ENCODE measurements at places on chromosomes 11 and 22.

DNA sequence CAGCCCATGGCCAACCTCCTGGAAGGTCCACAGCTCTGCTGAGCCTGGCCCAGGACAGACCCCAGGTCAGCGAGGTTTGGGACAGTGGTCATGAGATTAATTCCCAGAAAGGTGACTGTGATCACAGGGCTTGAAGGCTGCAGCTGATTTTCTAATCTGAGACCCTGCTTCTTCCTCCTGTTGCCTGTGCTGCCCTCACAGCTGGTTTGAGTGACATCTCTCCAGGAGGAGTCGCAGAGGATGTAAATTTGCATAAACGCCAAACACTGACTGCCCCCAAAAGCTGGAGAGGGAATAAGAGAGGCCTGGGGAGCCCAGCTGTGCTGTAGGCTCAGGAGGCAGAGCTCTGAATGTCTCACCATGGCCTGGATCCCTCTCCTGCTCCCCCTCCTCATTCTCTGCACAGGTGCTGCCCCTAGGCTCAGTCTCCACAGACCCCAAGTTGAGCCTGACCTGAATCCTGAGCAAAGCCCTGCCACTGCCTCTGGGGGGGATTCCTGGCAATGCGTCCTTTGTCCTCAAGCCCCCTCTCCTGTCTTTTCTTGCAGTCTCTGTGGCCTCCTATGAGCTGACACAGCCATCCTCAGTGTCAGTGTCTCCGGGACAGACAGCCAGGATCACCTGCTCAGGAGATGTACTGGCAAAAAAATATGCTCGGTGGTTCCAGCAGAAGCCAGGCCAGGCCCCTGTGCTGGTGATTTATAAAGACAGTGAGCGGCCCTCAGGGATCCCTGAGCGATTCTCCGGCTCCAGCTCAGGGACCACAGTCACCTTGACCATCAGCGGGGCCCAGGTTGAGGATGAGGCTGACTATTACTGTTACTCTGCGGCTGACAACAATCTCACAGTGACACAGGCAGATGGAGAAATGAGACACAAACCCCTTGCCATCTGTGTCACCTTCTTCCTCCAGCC is 23.8 kb downstream of the GGTLC2 start:
- no peak for DNase-seq

DNA sequence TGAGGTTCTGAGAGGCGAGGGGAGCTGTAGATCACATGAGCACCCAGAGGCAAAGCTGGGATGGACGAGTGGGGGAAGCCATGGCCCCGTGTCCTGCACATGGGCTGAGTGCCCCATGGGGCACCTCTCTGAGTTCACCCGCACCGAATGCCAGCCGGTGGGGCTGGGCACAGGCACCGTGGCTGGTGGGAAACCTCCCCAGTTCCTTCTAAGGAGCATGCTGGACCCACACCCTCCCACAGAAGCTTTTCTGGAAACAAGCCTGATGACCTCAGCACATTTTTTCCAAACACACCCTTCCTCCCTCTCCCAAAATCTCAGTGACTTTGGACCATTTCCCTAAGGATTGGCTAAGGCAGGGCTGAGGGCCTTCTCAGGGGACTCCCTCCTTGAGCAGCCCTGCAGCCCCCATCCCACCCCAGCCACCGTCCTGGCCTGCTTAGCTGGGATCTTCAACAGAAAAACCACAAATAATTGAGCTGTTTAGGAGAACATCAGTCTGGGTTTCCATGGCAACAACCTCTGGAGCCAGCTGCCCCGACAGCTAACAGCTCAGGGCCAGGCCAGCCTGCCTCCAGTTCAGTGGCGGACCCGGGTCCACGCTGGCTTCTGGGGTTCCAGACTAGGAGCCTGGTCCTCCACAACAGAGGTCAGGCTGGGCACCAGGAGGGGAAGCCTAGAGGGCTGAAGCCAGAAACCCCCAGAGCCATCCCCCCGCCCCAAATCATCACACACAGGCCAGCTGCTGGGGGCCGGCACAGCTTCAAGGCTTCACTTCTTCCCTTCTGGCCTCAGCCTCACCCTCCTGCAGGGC is 18.1 kb upstream of the LINC01488 start:
- no peak for DNase-seq

DNA sequence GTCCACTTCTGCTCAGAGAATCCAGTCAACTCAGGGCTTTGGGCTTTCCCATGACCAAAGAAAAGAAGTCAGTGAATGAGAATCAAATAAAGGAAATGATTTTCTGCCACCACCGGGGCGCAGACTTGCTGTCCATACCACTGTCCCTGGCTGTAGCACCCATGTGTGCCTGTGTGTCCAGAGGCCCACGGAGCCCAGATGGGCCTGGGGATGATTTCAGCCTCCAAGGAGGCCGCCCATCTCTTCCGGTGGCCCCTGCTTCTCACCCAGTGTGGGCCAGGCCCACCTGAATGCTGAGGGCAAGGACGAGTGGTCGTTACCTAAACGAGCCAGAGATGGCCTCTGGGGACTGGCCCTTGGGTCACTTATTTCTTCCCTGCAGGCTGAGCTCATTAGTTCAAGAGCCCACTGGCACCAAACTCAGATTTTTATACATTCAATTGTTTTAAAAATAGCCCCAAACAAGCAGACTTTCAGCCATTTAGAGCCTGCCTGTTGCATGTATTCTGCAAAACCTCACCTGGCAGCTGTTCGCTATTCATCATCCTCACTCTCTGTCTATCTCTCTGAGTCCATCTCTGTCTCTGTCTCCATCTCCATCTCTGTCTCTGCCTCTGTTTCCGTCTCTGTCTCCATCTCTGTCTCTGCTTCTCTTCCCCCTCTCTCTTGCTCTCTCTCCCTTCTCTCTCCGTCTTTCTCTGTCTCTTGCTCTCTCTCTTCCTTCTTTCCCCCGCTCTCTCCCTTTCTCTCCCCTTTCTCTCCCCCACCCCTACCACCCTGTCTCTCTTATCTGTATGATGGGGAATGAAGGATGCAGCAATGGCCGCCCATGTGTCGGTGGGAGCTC is 24.2 kb downstream of the KRTAP5-5 start:
- DNase-seq: no peak

DNA sequence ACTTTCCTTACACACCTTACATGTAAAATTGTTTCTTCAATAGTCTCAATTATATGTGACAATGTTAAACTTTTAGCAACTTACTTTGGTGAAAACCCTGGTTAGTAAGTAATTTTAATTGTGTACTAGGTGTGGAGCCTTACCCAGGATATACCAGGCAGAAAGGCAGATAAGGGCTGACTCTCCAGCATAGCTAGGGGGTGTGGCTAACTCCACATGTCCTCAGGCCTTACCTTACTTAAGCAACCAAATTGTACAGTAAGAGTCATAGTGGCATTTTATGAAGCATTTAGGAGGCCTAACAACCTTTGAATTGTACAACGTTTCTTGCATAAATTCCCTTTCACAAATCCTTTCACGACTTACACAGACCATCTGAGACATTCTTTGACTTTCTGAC is 118.2 kb upstream of the OR9Q1 start:
- DNase-seq: no peak

DNA sequence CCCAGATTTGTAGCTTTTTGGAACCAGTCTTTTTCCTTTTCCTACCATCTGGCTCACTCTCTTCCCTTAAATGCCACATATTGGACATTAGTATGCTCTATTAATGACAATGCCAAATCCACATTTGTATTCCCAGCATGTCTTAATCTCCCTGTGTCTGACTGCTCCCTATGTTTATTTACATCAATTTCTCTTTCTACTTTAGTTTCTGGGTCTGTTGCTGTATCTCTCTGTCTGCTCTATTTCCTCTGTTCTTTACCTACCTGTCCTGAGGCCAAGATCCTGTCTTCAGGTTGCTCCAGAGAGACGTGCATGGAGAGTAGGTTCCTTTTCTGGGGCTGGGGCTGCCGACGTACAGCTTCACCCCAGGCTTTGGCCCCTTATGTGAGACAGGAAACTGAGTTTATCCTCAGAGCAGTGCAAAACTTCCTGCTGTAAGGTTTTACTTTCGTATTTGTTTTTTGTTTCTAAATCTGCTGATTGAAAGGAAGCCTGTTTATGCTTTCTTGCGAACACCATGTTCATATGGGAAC is 25.6 kb downstream of the OR2AG2 start:
- peak; percentile 46 for DNase-seq

GRCh38 chr11:108927791-108928545 is 263.1 kb downstream of the DDX10 start:
- DNase-seq: no peak

GRCh38 chr11:12482839-12483238 is 105.5 kb downstream of the PARVA start:
- no peak for DNase-seq

GRCh38 chr11:133508468-133508867 is 23.8 kb downstream of the OPCML start:
- no peak for DNase-seq

DNA sequence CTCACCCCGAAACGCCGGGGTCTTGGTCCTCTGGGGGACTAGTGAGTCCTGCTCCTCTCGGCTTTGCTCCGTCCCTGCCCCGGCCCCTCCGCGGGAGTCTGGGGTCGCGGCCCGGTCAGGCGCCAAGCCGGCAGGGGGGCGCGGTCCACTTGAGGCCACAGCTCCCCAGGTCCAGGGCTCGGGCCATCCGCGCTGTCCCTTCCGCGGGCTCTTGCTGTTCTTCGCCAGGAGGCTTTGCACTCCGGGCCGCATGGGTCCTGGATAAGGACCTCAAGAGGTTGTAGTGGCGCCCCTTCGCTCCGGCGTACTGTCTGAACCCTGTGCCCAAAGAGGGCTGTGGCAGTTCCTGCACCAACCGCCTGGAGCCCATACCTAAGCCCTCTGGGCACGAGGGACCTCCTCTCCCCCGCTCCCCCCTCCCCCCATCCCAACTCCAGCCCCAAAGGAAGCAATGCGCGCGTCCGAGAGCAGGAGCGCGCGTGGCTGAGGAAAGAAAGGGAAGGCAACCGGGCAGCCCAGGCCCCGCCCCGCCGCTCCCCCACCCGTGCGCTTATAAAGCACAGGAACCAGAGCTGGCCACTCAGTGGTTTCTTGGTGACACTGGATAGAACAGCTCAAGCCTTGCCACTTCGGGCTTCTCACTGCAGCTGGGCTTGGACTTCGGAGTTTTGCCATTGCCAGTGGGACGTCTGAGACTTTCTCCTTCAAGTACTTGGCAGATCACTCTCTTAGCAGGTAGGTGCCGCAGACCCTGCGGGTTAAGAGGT is at the start of gene ADM:
ADM (plus strand) TSS at position 579 of the 767 bp plus-strand sequence. CDS start 628 bp downstream, outside the sequence.
- DNase-seq: no peak

GRCh38 chr11:10261821-10262220 is 32.2 kb downstream of the SBF2 start:
- no peak for DNase-seq

DNA sequence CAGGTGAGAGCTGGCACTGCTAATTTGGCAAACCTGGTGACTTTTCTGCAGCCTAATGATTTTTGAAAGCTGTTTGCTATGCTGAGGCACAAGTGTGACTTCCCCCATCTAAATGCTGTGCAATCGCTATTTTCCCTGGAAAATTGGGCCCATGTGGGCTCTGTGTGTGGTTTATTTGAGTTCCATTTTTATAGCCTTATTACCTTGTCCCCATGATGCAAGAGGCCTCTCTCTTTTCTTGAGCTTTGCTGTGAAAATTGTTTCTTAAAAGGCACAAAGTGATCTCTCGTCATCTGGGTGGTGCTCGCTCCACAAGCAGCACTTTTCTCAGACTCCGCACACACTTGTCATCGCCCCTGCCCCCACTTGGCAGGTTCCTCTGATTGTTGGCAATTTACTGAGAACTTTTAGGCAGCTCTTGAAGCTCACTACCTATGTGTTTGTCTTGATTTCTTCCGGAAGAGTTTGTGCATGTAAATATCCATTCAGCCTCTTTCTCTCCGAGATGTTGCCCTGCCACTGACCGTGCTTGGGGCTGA is 24.9 kb downstream of the BMAL1 start:
- no peak for DNase-seq

DNA sequence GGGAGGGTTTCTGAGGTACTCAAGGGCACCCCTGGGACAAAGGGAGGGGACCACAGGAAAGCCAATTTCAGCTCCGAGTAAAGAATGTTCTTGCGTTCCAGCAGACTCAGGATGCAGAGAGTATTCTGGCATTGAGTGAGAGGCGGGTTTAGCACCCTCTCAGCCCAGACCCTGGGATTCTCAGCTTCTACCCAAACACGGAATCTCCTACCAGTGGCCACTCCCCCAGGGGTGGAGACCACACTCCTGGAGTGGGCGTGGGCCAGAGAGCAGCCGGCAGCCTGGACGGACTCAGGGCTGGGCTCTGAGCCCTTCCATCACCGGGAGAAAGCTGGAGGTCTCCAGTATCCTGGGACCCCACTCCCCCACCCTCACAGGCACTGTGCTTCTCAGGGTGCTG is 26.1 kb upstream of the TTLL12 start:
- no peak for DNase-seq

GRCh38 chr11:37718431-37718999 is 1120.5 kb upstream of the RAG2 start:
- no peak for DNase-seq

GRCh38 chr11:2759228-2760195 is 59.7 kb upstream of the KCNQ1OT1 start:
- DNase-seq: no peak

GRCh38 chr11:67505605-67506396 is 638 bp upstream of the PITPNM1 start:
- DNase-seq: peak; percentile 91

DNA sequence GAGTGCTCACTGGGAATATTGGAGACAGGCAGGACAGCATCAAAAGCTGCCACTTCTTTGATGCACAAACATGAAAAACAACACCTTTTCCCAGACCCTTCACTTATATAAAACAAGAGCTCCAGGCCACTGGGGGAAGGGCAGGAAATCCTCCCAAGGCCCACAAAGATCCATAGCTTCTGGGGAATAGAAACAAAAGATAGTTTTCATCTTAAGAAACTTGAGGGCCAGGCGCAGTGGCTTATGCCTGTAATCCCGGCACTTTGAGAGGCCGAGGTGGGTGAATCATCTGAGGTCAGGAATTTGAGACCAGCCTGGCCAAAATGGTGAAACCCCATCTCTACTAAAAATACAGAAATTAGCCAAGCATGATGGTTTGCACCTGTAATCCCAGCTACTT is 15.3 kb downstream of the RTL6 start:
- DNase-seq: no peak

DNA sequence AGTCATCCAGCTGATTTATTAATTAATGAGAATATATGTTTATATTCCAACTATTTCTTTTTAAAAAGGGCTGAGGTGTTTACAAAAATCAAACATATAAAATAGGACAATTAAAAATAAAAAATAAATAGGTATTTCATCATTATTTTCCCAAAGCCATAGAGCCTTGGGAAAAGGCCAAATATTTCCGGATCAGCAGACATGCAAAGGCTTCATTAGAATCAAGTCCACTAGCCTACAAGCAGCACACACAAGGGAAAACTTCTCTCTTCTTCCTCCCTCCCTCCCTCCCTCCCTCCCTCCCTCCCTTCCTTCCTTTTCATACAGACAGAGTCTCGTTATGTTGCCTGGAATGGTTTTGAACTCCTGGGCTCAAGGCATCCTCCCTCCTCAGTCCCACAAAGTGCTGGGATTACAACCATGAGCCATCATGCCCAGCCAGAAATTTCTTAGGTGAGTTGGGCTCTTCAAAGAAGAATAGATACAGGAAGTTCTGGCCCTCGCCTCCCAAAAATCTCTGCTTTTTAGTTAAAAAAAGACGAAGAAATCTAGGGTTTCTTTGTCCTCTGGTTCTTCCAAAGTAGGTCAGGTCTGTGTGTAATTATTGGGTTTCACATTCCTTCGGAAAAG is 121.2 kb downstream of the SIK3 start:
- DNase-seq: no peak

Measured in OCI-M1 (cell line).